ENCODE measurements at places on chromosomes 3 and 15.

DNA sequence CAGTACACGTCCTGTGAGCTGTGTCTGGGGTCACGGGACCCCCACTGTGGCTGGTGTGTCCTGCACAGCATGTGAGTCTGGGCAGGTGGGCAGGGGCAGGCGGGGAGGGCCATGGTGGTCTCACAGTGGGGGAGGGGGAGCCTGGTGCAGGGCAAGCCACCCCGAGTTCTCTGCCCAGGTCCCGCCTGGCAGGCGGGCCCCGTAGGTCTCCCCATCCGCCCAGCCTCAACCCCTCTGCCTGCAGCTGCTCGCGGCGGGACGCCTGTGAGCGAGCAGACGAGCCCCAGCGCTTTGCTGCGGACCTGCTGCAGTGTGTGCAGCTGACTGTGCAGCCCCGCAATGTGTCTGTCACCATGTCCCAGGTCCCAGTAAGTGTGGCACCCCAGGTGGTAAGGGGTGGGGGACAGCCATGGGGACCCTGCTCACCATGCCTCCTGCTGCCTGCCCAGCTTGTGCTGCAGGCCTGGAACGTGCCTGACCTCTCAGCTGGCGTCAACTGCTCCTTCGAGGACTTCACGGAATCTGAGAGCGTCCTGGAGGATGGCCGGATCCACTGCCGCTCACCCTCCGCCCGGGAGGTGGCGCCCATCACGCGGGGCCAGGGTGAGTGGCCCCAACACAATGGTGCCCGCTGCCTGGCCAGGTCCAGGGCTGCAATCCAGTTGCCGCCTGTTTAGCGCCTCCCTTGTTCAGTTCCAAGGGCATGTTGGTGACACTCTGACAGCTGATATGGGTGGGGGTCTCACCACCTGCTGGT, 21.9 kb downstream of the PLXNA1 start:
- DNase-seq = no peak

DNA sequence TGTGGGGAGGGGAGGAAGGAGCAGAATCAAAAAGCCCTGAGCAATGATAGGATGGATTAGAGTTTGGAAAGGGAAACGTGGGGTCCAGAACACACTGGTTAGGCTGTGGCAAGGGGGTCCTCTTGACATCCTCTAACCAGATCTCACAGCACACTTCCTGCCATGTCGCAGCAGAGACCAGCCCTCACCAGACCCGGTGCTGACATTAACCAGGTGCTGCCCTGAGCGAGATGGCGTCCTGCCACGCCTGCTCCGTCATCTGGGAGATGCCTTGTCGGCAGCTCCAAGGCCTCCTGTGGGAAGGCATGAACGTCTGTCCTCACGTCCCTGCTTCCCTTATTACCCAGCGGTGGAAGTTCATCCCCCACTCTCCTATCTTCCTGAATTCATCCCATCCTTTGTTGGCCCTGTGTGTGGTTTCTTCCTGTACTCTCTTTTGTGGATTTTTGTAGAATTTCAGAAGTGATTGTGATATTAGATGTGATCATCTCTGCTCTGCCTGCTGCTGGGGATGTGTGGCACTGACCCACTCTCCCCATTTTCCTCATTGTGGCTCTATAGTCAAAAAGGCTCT, 29.4 kb upstream of the MYZAP start:
- no peak for DNase-seq

DNA sequence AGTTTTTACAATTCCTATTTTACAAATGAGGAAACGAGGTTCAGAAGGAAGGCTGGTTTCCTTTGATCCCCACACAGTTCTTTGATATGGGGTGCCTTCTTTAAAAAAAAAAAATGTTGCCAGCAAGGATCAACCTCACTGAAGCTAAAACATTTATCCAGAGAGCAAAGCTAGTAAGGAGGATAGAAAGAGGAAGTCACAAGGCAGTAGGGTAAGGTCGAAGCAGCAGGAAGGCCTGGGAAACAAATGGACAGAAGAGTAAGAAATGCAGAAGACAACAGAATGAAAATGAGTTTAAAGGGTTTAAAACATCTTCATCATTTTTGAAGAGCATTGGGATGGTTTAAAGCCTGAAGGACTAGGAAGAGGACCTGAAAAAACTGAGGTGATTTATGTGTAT, 30.6 kb upstream of the CP start:
- DNase-seq = no peak

- DNase-seq = no peak
Measured at GRCh38 chr3:44722103-44722401, 7.4 kb upstream of the ZNF501 start.

GRCh38 chr3:177361081-177361938, 164.0 kb upstream of the TBL1XR1 start:
- DNase-seq = no peak

GRCh38 chr3:13541691-13542090, 7.2 kb upstream of the FBLN2 start:
- no peak for DNase-seq

GRCh38 chr15:101497484-101498034, 8.1 kb upstream of the PCSK6 start:
- DNase-seq = no peak

- DNase-seq = no peak
Measured at GRCh38 chr3:128232376-128233178, 79.3 kb downstream of the EEFSEC start.

DNA sequence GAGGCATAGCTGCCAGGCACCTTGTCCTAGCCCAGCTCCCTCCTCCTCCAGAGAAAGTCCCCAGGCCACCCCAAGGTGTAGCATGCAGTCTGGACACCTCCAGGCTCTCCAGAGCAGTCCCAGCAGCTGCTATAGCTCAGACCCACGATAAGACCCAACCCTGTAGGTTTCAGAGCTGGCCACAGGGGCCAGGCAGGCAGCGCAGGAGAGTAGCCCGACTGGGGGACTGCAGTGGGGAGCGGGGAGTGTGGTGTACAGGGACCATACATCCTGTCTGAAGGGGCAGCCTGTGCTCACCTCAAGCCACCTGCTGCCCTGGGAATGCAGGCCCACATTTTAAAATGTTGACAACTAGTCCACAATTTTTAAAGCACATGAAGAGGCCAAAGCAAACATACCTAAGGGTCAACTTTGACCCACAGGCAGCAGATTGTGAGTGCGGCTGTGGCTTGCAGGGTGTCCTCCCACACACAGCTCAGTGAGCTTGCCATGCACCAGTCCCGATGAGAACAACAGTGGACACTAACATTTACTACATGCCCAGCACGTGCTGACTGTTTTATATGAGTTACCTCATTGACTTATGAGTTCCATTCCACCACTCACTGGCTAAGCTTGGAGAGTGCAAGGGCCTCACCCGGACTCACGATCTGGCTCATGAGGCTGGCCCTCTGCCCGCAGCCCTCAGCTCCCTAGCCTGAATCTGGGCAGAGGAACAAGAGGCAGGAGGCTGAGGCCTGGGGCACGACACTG, 81.4 kb downstream of the DNAJB8 start:
- DNase-seq = peak; percentile 73

DNA sequence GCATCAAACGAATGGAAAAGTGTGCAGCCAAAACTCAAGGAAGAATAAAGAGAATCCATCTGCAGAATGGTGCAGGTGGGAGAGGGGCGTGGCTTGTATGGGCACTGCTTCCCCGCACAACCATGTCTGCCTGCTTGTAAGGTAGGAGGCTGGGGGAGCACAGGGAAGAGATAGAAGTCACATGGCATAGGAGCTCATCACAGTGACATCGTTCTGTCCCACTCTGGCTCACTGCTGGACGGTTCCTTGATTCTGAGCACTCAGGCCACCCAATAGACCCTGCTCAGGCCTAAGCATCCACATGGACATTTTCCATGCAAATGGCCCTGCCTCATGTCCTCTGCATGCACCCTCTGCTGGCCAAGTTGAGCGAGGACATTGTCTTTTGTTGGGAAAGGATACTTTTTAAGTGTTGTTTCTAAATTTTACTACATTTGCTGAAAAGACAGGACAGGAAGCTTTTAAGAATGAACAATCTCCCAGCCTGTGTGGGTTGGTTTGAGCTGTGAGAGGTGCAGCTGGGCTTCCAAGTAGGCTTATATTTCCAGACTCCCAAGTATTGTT, 3.1 kb downstream of the MYLK start:
- no peak for DNase-seq

DNA sequence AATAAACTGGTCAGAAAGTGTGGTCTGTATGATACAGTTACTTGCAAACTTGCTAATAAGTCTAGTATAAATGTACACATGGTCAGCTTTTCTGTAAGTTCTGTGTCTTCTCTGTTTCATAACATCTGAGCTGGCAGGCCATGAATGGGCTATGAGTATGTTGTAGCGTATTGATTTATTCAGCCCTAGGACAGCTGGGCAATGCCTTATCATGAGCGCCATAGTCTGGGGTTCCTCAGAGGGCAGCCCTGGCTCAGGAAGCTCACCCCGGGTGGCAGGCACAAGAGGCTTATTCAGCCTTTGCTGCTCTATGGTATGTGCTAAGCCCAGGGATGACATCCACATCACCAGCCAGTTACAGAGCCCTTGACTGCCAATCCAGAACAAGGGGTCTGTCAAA, 50.7 kb upstream of the CCR2 start:
- DNase-seq = no peak

GRCh38 chr15:39426552-39427532, 154.0 kb upstream of the THBS1 start:
- DNase-seq = no peak

GRCh38 chr3:57298041-57298440, 5.6 kb upstream of the ASB14 start:
- no peak for DNase-seq

DNA sequence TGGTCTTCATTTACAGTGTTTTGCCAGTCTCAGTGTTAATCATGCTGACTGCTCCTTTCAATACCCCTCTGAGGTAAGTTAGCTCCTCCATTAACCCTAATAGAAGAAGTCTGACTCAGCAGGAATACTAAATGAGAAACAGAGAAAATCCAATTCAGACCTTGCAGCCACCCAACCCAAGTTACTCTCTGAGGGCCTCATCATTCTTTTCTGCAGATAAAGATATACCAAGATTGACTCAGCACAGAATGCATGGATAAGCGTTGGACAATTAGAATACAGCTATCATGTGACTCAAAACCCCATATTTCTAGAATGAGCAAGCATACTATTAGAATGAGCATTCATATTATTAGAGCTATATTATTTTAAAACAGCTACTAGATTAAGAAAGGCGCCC, 389.1 kb upstream of the SGO1 start:
- DNase-seq = no peak

DNA sequence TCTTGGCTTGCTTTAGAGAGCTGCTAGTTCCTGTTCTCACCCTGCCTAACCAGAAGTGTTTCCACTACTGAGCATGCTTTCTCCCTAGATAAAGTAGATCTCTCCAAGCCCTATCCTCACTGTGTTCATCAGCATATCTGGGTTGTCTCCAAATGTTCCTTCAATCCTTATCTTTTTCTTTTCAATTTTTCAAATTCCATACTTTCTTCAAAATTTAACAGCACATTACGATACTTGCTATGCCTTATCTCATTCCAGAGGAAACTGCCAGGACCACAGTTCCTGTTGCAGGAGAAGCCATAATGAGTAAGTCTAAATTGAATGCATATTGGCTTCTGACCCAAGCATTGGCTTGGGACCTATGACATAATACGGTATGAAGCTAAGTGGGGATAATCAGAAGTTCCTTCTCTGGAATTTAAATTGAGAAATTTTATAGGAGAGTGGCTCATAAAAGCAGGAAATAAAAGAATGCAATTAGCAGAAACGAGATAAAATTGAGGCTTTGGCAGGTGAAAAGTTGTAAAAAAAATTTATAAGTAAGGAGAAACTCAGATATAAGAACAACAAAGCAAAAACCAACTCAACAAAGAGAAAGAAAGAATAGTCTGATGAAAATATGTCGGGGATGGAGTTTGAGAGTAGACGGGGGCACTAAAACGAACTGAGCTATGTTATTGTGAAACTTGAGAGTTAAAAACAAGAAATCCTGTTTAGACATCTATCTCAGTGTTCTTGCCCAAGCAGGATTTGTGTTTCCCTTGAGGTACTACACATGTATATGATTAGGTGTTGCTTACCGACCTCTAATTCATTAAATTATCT, 631.7 kb upstream of the CCDC54 start:
- no peak for DNase-seq

- peak; percentile 23 for DNase-seq
Measured at GRCh38 chr3:36124118-36124796, 256.0 kb upstream of the STAC start.

- DNase-seq = no peak
Measured at GRCh38 chr15:64009798-64010261, 36.5 kb downstream of the DAPK2 start.

GRCh38 chr3:169215461-169216352, 447.8 kb downstream of the MECOM start:
- no peak for DNase-seq

DNA sequence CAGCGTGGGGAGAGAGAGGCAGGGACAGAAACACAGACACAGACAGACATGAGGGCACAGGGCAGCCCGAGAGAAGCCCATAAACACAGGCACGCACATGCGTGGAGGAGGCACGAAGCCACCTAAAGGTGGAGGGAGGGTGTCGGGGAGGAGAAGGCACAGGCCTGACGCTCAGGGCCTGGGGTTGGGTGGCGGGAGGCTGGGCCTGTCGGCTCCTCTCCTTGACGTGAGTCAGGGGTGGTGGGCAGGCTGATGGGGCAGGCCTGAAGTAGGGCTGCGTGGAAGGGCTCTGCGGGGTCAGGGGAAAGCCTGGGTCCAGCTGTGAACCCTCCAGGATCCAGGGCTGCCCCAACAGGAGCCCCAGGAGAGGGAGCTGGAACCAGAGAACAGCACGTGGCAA, 74.2 kb downstream of the EPHB3 start:
- no peak for DNase-seq

GRCh38 chr3:53585049-53585448, 90.6 kb downstream of the CACNA1D start:
- DNase-seq = no peak

GRCh38 chr3:58495101-58495500, 3.2 kb downstream of the KCTD6 start:
- DNase-seq = no peak

- no peak for DNase-seq
Measured at GRCh38 chr3:131036200-131036816, 9.6 kb downstream of the NEK11 start.

DNA sequence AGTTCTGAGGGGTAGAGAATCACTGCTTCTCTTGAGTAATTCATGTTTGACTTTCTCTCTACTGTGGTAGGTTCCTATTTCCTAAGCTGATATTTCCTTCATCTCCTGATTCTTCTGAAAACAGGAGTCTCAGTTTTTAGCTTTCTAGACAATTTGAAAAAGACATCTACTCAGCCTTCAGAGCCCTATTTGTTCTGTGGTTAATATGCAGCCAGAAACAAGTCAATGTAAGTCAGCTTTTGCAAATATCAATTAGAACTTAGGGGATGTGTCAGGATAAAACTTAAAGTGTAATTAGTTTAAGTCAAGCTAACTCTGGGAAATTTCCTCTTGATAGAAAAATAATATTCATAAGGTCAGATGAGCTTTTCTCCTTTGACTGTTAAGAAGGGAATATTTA, 21.7 kb upstream of the HACD2 start:
- no peak for DNase-seq

DNA sequence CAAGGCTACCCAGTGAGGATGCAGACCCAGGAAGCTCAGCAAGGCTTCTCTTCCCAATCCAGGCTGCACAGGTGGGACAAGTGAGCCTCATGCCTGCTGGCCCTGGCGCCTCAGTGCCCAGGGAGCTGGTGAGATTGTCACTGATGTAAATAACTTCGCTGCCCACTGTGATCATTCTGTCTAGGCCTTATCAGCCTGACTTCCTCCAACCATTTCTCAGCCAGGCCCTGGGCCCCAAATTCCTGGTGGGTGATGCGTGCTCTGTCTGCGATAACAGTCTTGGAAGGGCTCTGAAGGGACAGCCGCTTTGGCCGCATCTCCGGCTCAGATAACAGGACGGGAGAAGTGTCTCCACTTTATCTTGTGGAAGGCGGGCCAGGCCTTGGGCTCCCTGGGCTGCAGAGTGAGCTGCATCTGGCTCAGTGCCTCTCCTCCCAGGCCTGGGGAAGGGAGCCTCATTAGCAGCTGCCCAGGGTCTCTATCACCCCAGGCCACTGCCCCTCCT, 2.2 kb upstream of the FBLN2 start:
- DNase-seq = no peak
